HepG2 (cell line): ENCODE measurements at places on chromosomes 11 and 22.

DNA sequence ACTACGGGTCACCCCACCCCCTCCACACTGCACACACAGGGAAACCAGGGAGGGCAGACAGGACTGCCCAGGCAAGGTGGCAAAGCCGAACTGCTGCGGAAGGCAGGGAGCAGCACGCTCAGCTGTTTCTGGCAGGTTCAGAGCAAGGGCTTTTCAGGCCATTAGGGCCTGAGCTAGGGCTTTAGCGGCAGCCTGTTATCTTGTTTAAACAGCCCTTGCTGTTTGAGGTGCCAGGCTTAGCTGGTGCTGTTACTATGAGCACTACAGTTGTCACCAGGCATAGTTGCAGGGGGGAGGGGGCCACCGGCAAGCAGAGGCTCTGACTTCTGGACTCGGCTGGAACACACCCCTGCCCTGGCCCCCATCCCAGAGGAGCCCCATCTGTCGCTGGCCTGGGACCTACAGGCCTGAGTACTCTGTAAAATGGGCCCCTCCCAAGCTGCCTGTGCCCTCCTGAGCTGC is 34.9 kb downstream of the RSPH14 start:
- DNase-seq = peak; percentile 39

- no peak for DNase-seq
Observed at GRCh38 chr11:2209900-2210321, 38.3 kb upstream of the TH start.

- DNase-seq = no peak
Observed at GRCh38 chr22:47056776-47057470, 294.5 kb downstream of the TBC1D22A start.

DNA sequence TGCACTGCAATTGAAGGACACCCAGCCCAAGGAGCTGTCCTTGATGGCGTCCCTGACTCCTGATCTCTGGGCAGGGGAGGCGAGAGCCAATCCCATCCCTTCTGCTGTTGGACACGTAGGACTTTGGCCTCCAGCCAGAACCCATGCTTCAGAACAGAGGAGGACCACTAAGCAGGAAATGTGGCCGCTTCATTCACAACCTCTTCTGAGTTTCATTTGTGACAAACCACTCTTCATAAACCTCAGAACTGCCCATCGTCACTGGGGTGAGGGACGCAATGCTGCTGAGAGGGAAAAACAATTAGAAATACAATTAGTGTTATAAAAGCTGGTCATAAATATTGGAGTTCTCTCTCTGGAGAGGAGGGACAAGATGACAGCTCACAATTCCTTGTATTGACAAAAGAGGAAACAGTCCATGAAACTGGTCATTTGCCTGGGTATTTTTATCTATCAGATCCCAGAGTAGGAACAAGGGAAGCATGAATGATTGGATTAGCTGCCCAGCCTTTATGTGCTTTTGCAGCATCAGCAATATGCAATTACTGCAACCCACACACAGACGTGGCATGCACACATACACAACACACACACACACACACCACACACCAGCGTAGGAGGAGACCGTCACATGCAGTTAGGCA is 216.5 kb upstream of the CADM1 start:
- DNase-seq = no peak

- DNase-seq = peak; percentile 11
Observed at GRCh38 chr11:119832202-119832935, 103.4 kb upstream of the NECTIN1 start.

DNA sequence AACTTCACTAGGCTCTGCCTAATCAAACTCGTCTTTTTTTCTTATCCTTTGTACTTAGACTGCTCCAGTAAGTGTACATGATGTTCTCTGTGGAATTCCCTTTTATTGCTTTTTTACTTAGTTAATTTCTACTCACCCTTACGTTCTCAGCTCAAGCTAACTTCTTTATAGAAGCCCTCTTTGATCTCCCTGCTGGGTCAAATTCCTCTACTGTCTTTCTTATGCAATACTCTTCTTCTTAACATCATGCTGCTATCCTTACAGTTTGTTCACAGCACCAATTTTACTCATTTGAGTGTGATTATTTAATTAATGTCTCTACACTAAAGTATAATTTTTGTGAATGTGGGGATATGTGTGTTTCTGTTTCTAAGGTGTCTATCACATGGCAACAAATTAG is 498.3 kb downstream of the CNTN5 start:
- no peak for DNase-seq

DNA sequence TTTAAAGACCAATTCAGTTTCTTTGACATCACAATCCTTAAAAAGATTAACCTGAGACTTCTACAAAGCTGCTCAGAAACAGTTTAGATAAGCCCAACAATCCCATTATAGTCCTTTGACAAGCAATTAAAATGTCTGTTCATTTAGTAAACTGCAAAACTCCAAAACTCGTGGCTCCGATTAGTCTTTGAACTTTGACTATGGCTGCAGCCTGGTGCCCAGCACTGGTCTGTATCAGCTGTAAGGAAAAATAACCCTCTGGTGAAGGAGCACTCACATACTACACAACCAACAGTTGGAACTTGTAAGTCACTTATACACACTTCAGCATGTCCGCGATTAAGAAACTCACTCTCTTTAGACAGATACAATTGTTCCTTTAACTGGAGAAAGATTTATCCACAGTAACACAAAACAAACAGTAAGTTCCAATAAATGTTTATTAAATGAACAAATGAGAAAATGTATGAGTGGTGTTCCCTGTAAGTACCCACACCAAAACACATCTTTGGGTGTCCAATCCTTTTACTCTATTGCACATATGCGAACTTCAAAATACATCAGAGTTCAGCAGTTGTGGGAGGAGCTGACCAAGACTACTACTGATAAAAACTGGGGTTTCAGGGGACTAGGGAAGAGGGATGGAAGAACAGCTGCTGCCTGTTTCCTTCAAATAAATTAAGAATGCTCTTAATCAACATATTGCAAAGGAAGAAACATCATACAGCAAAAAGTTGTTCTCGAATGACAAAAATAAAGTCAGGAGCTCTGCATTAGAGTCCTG is 36.4 kb downstream of the PITPNB start:
- no peak for DNase-seq

- no peak for DNase-seq
Observed at GRCh38 chr22:49583886-49584505, 243.7 kb downstream of the BRD1 start.

DNA sequence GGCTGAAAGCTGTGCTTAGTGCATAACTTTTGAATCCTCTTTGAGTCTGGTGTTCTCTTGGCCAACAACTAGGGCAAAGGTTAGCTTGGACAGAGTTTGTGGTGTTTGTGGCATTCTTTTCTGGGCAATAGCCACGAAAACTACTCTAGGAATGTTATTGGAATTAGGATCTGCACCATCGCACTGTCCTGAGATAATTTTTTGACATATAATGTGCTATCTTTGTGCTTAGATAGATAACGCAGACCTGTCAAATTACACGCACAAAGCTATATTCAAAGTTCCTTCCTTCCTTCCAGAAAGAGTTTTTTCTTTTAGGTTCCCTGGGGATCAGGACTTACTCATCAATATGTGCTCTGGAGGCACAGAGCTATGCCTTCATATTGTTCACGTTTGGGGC is 166.8 kb upstream of the MTMR2 start:
- DNase-seq = peak; percentile 77

DNA sequence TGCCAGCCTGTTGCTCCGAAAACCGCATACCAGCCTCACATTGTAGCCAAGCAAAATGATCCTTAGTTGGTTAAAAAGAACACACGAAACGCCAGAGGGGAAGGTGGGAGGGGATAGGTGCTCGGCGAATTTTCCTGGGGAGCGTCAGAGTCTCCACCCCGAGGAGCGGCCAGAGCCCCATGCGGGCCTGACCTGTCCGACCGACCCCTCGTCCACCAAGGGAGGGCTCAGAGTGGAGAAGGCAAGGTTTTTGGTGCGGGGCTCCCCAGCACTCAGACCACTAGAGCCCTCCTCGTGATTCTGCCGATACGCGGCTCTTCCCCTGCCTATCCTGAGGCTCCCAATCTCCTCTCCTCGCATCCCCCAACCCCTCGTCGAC is 39.6 kb downstream of the DIXDC1 start:
- DNase-seq = no peak

DNA sequence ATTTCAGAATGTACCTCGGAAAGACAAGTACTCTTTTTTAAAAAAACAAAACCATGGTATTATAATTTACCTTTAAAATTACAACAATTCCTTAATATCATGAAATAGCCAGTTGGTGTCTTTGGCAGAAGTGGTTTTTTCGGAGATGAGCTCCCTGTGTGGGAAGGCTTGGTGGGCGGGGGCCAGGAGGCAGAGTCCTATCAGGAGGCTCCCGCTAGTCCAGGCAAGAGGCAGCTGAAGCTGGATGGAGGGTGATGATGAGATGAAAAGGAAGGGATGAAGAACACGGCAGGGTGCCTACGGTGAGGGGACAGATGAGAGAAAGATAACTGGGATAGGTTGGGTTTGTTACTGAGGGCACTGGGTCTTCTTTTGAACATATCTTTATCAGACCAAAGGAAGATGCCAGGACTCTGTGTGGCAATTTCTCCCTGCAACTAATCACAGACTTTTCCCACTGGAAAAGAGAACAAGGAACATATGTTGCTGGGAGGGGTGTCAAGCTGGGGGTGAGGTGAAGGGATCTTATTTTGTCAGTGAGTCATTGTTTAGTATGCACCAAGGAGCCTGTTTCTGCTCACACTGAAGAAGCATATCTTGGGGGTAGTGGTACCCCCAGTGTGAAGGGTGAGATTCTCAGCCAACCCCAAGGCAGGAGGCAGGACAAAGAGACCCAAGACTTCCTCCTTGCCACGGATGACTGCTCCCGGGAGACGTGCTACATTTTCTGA is 91.5 kb upstream of the YWHAH start:
- no peak for DNase-seq

DNA sequence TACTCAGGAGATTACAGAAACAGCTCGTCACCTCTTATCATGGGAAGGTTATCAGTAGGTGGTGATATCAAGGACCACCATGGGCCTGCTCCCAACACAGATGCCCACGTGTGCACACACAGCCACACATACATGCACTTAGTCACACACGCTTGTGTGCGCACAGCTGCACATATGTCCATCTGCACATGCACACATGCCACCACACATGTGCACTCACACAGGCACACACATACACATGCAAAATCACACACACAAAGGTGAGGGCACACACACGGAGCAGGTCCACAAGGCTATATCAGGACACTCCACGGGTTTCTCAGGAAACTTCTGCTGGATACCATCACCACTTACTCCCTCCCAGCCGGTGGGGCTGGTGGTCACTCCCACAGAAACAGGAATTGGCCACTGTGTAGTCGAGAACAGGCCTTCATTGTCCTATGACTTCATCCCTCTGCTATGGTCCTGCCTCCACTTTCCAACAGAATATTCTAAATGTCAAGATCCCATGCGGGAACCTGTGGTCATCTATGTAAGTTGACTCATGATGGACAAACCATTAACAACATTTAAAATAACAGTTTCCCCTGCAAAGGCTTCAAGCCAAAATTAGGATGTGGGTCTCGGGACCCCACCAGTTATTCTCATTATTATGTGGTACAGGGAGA is 2.2 kb downstream of the C11orf24 start:
- peak; percentile 57 for DNase-seq

DNA sequence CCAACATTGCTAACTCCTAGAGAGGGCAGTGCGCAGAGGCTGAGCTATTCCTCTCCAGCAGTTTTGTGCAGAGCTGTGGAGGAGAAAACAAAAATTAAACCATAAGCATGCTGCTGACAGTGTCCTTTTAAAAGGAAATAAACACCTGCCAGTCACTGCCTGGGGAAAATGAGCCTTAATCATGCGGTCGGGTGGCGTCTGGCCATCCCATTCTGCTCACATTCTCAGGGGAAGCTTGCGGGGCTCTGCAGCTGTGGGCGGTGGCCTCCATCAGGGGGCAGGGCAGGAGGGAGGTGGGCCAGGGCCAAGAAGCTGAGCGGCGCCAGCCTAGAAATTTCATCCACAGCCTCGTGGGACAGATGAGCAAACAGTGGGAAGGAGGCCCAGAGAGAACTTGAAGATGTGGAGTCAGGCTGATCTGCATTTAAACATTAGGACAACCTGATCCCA is 71.0 kb upstream of the TP53I11 start:
- DNase-seq = no peak

DNA sequence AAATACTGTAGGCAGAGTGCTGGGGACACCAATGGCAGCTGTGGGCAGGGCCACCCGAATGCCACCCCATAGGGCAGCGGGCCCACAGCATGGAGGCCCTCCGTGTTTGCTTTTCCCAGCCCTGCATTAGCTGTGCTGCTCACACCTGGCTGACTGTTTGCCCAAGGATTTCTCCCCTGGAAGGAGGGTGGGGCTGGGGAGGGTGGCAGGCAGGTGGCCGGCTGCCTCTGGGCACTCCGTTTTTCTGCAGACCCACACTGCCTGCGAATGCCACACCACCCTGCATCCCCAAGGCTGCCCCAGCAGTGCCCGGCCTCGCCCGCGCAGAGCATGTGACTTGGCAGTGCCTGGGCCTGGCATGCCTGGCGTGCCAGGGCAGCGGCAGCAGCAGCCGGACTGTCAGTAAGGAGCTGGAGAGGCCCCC is 19.6 kb downstream of the DAGLA start:
- DNase-seq = no peak

GRCh38 chr22:36086170-36086490 is 57.5 kb upstream of the RBFOX2 start:
- DNase-seq = no peak

DNA sequence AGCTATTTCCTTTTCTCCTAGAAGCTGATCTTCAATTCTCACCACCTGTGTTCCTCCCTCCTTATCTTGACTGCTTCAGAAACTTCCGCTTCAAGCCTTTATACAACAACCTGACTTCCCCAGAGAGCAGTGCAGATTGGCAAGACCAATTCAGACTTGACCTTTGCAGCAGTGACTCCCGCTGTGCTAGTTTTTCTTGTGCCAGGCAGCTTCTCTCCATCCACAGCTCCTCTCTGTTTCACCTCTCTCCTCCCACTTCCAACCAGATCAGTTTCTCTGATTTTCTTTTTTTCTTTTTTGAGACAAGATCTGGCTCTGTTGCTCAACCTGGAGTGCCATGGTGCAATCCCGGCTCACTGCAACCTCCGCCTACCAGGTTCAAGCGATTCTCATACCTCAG is 74.3 kb downstream of the GRAMD1B start:
- no peak for DNase-seq

DNA sequence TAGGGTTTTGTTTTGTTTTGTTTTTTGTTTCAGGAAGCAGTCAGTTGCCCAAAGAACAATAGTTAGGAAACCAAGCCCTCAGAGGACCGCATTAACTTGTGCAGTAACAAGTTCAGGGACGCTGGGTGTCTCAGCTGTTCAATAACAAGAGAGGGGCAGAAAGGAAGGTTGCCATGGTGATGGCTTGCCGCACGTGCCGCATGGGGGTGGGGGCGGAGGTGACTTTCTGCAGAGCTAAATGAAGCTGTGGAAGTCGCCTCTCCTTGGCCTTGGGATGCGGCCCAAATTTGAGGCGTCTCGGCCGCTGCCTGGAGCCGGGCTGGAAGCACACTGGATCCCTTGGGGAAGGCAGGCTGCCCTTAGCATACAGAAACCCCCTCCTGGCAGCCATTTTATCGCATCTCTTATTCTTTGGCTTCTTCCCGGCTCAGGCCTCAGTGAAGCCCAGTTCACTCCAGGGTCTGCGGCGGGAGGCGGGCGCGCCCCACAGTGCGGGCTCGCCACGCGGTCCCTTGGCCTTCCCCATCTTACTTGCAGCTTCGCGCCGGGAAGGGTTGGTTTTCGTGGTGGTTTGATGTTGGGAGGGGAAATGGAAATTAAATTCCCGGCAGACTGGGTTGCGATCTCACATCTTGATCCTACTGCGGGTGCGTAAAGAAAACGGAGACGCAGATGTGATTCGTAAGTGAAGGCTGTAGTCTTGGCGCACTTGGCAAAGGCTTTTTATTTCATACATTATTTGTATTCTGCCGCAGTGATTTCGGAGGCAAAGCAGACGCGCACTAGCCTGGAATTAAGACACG is 94.3 kb downstream of the SLC17A6 start:
- DNase-seq = no peak

- peak; percentile 33 for DNase-seq
Observed at GRCh38 chr11:33835143-33835878, 56.6 kb downstream of the LMO2 start.
